ENCODE measurements at places on chromosomes 3 and 15.

GRCh38 chr3:1955170-1955569, 143.5 kb upstream of the CNTN4 start:
- no peak for DNase-seq

- DNase-seq = no peak
These were observed 280.6 kb upstream of the ZNF717 start for GRCh38 chr3:76065964-76066363.

- no peak for DNase-seq
These were observed 1.5 kb upstream of the OCA2 start for GRCh38 chr15:28100516-28101195.

- no peak for DNase-seq
These were observed 179.4 kb downstream of the FAM43A start for GRCh38 chr3:194865061-194865460.

GRCh38 chr3:4475804-4476203, 8.7 kb upstream of the SUMF1 start:
- DNase-seq = no peak

GRCh38 chr3:120855665-120856437, 52.2 kb upstream of the STXBP5L start:
- DNase-seq = peak; percentile 46

GRCh38 chr3:60065227-60065868, 1015.5 kb upstream of the CFAP20DC start:
- no peak for DNase-seq

- no peak for DNase-seq
These were observed at the start of gene BDH1 for GRCh38 chr3:197555281-197556261. BDH1 (minus strand) TSS chr3:197555968; CDS start chr3:197546443, 9,525 bp downstream.

- DNase-seq = no peak
These were observed 31.9 kb downstream of the CMTM7 start for GRCh38 chr3:32423534-32423933.

DNA sequence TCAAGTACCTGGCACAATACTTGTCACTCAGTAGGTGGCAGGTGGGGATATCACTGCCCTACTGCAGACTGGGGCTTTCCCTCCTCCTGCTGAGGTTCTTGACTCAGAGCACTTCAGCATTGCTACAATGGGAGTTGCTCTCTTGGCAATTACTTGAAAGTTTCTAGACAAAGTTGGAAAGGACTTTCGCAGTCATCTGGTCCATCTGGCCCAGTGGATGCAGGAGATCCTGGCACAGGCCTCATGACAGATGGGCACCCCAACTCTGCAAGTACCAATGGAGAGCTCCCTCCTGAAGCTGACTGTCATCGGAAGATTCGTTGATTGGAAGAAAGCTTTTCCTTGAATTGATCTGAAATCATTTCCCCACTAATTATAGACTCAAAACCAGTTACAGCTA, 19.2 kb upstream of the IGF2BP2 start:
- no peak for DNase-seq

DNA sequence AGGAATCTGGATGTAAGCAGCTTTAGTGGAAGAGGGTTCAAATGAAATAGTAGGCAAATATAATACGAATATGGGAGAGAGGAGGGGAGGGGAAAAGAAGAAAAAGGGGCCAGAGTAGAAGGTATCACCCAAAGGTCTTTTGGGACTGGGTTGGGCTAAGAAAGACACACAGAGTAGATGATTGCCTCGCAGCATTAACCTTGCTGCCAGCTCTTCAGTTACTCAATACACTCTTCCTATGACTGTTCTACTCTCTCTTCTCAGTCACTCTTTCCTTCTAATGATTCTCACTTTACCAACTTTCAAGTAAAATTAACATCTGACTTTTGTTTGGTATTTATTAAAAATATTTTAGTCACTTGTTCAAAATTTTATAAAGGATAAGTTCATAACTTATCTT, 52.8 kb downstream of the CLASP2 start:
- no peak for DNase-seq

- DNase-seq = no peak
These were observed 451.0 kb downstream of the EPHA6 start for GRCh38 chr3:97265237-97266005.

- DNase-seq = no peak
These were observed 20.9 kb downstream of the PSTPIP1 start for GRCh38 chr15:77015646-77016320.

DNA sequence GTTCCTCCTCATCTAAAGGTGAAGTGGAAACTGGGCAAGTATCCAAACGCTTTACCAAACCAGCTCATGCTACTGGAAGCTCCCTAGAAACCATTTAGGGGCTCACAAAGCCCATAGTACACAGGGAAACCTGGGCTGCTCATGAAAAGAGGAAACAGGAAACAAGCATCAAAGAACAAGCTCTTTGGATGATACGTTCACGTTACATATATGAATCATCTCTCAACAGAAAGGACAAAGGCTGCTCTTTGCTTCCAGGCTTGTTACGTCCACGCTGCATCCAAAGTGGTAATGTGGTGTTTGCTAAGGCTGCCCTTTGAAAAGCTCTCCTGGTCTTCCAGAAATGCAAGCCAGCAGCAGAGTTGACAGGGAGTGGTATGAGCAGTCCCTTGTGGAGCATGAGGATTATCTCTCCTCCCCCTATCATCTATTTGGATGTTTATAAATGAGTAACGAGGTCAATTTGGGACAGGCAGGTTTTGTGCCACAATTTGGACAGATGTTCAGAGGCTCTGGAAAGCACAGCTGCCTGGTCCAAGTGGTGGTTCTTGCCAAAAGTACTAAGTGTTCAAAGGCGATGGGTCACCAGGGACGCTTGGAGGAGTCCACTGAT, 98.0 kb upstream of the RORA start:
- DNase-seq = no peak

- no peak for DNase-seq
These were observed 15.4 kb downstream of the LRIG1 start for GRCh38 chr3:66485291-66485968.

DNA sequence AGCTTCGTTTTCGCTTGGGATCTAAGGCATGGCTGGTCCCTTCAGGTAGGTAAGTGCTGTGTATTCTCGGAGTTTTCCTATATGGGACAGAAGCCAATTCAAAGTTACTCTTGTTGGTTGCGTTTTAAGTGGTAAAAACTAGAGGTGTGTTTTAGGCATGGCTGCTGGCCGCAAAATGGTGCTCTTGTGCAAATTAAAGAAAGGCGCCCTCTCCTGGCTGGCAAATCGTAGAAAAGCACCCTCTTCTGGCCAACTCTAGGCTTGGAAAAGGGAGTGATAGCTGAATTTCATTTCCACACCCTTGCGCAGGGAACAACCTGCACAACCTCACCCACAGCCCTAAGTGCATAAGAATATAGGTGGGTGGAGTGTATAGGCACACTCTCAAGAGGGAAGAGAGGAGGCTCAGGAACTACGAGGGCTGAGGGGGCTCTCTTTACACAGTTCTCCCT, 23.5 kb downstream of the DRD3 start:
- DNase-seq = no peak

- DNase-seq = no peak
These were observed 143.0 kb downstream of the LPP start for GRCh38 chr3:188296761-188297612.

DNA sequence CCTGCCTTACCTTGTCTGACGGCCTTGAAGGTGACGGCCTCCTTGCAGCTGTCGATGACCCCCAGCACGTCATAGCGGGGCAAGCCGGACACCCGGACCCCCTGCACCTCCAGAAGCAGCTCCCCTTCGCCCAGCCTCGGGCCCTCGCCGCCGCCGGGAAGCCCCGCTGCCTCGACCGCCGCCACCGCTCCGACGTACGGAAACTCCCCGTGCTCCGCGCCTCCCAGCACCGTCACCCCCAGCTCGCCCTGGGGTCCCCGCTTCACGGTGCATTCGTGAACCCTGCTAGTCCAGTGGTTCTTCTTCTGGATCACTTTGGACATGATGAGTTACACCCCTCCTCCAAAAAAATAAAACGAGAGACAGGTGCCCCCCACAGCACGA, 740 bp downstream of the MAGI1 start:
- DNase-seq = no peak

- no peak for DNase-seq
These were observed 530.9 kb upstream of the CBLB start for GRCh38 chr3:106399761-106400160.

DNA sequence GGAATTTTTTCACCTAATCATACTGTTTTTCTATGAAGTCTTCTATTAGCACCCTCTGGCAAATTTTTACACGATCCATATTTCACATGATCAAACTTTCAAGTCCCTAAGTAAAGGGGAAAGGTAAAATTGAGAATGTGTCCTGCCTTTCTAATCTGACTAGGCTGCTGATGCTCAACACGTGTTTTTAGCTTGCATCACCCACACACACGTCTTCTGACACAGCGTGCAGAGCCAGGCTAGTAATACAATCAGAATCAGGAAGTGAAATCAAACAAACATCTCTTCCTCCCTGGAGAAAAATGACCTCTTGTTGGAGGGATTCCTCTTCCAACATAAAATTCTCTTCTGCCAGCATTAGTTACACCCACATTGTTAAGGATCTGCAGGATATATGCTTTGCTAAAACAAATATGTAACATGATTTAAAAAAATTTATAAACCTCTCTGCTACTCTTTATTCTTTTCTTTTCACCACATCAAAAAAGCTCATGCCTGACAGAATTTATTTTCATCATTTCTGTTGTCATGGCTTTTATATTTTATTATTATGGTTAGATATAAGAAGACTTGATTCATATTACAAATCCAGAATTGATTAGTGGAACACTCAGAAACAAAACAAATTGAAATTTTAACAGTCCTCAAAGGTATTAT, 122.4 kb downstream of the RAP2B start:
- peak; percentile 50 for DNase-seq

- DNase-seq = no peak
These were observed 26.4 kb downstream of the LARS2 start for GRCh38 chr3:45414823-45415222.

DNA sequence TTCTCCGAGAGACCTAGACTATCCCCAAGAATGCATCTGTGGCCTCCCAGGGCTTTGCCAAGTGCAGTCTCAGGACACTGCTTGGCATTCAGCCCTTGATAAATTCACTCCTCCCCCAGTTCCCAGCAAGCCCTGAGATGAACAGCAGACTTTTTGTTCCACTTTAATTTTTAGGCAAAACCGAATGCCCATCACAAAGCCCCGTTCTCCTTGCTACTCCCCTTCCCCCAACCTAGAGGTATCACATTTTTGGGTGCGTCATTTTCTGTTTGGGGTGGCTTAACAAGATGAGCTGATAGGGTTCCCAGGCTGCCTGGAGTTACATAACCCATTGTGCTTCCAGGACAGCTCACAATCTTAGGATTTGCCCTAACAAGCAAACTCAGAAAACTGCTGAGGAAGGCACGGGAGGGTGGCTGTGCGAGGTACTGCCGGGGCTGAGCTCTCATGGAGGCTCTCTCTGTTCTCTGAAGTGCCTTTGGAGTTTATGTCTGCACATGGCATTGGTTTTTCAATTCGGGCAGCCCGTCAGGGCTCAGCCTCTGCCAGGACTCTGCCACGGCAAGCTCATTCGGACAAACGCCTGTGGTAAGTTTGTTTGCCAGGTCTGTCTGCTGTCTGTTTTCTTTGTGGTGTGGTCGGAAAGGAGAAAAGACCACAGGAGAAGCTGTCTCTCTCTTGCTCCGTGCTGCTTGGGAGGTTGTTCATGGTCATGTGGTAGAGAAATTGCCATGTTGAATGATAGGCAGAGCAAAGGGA, at the start of gene TRAK1:
TSS of gene TRAK1 (plus strand) at position 385 of the 759 bp plus-strand sequence. CDS start at position 498, 113 bp downstream.
- DNase-seq = no peak

DNA sequence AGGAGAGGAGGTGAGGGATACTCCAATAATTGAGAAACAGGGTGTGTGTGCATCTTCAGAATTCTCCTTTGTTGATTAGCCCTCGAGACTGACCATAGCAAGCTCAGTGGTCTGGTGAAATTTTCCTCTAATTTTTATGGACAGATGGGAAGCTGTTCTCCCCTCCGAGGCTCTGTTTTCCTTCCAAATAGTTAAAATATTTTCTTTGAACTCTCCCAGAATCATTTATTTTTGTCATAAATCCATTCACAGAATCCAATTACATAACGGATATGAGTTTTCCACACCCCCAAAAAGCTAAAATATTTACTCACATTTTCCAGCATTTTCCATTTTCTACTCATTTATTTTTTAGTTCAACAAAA, 36.5 kb downstream of the QTRT2 start:
- no peak for DNase-seq

DNA sequence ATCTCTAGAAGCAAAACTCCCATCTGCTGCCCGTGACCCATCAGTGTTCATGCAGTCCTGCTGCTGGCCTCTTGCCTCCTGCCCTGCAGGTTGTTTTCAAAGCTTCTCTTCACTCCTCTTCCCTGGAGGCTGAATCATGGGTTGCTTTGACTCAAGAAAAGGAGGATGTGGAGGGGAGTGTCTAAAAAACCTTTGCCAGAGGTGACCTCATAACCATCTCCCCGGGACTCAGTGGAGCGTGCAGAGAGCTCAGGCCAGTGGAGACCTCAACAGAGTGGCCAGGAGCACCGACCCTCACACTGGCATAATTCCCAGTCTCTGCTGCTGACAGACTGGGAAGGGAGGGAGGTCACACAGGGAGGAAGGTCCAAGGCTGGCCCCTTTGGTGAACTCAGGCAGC, 60.9 kb upstream of the ITGA11 start:
- DNase-seq = no peak

GRCh38 chr15:62706317-62706716, 336.2 kb upstream of the TPM1 start:
- no peak for DNase-seq
